ENCODE measurements at places on chromosomes 11 and 22.

GRCh38 chr11:62974848-62975522 is 9.8 kb downstream of the SLC22A6 start:
- DNase-seq = no peak

DNA sequence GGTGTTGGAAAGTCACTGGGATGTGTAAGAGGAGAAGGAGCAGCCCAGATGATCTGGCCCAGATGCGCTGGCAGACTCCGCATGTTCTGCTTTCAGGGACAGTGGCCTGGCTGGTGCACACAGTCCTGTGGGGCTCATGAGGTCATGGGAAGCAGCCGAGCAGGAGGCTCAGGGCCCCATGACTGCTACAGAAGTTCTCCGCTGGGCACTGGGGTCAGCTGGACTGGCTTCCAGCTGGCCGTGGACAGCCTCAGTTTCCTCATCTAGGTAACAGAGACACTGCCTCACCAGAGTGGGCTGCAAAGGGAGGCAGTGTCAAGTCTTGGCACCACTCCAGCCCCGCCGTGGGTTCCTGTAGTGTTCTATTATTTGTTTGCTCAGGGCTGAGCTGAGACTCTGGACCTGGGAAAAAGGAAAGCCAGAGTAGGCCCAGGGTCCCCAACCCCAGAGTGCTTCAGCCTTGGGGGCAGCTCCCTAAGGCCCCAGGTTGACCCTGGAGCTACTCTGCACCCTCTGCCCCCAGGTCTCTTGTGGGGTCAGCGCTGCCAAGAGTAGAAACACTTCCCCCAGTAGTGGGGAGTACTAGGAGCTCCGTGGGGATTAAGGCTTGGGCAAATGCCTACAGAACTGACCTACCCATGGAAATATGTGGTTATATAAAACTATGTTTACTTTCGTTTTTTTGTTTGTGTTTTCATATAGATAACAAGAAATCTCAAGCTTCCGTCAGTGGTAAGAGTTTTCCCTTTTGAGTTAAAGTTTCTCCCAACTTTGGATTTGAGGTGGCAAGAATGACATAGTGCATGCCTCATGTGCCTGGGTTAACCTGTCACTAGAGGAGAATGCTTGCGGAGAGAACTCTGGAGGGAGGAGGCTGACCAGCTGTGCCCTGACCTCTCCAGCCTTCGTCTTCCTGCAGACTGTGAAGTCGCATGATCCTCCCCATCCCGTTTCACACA is 45.3 kb downstream of the MED15 start:
- DNase-seq = no peak

DNA sequence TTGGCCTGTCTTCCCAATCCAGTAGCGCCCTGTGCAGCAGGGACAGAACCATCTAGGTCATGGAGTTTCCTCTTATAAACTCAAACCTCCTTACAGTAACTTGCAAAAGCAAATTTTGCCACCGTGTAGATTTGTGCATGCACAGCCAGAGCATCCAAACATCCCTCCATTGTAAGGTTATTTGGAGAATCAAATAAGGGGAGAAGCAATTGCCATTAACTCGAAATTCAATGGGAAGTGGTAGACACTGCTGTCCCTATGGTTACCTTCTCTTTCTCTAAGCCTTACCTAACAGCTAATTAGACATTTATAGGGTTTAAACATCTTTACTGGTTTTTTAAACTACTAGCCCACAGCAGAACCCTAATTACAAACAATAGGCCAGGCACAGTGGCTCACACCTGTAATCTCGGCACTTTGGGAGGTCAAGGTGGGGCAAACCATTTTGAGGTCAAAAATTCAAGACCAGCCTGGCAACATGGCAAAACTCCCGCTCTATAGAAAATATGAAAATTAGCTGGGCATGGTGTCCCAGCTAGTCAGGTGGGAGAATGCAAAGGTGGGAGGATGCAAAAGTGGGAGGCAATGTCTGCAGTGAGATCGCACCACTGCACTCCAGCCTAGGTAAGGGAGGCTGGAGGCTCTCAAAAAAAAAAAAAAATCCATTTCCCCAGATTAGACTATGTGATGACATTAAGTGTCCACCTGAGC is 6.6 kb downstream of the HSPA8 start:
- DNase-seq = no peak

GRCh38 chr22:46089426-46090035 is 60.8 kb upstream of the PPARA start:
- DNase-seq = no peak

Data from stimulated activated CD4-positive, alpha-beta T cell treated with anti-CD3 and anti-CD28 coated beads, Interleukin-4, amount 100 ng/mL, for 4 hours (primary cell).